ENCODE measurements at places on chromosomes 13 and 19.

DNA sequence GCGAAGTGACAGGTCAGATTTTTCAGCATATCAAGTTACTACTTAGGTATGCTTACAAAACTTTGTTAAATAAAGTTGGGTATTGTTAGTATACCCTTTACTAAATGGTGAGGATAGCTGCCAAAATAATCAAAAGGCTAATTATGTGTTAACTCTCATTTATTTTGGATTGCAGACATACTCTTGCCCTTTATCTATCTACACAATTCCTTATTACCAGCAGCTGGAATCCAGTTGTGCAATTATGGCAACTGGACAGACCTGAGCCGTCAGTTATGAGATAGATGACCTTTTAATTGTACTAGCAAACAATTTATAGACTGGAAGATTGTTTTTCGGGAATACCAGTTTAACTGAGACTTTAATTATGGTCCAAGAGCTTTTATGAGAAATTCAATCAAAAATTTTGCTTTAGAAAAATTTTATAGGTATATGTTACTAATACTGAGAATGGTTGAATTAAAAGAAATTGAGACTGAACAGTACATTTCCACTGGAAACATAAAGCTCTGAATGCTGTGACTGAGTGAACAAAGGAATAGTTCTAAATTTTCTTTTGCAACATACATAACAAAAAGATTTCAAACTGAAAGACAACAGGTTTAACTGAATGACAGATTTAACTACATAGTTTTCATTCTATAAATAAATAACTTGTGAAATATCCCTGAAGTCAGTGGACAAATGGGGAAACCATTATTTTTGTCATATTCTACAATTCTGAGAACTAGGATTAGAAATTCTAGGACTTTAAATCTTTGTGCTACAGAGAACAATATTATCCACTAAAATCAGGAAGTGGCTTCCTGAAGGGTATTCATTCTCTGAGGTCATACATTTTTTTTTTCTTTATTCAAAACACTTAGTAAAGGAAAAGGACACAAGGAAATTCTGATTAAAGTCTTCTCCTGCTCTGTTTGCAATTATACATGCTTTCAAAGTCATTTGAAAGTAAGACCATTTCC, 97.4 kb downstream of the ZC3H13 start:
- DNase-seq, result no peak

DNA sequence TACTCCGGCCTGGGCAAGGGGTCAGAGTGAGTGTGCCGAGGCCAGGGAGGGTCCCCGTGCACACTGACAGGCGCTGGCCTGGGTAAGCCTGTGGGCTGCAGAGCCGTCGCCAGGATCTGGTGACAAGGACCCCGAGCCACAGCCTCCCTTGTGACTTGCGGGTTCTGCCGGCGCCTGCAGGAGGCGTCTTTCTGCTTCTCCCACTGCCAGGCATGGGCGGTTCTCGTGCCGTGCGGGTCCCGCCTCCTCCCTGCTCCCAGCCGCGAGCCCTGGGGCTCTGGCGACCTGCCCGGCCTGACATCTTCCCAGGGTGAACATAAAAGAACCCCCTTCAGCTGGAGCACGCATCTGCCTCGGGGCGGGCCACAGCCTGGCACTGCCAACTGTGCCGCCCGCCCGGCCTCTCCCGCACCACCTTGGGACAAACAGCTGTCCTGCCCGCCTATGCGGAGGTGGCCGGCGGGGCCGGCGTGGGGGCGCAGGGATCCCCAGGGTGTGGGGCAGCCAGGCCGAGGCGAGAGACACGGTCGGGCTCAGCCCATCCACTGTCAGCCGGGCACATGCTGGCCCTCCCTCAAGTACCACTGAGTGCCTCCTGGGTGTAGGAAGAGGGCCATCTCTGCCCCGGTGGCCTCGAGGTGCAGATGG, 1.5 kb upstream of the HCN2 start:
- no peak for DNase-seq

DNA sequence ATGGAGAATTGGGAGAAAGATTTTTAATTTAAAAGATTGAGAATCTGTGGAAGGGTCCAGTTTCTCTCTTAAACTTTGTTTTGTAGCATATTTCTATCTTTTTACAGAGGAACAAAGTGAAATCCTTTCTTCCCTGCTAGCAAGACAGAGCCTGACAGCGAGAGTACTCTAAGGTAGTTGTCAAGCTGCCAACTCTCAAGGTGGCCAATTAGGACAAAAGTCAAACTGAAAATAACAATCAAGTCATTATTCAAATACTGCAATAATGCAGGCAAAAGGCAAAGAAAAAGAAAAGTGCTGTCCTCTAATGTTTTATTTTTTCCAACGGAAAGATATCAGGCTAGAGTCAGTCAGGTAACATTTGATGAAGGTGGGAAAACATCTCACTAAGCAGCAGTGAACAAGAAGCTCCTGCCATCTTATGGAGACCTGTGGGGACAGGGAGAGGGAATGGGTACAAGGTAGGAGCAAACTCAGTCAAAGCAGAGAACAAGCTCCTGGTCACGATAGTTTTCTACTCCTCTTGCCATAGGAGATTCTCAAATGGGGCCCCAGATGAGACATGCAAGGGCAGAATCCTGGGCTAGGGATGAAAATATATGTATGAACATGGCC, 801.9 kb upstream of the SLITRK1 start:
- no peak for DNase-seq

DNA sequence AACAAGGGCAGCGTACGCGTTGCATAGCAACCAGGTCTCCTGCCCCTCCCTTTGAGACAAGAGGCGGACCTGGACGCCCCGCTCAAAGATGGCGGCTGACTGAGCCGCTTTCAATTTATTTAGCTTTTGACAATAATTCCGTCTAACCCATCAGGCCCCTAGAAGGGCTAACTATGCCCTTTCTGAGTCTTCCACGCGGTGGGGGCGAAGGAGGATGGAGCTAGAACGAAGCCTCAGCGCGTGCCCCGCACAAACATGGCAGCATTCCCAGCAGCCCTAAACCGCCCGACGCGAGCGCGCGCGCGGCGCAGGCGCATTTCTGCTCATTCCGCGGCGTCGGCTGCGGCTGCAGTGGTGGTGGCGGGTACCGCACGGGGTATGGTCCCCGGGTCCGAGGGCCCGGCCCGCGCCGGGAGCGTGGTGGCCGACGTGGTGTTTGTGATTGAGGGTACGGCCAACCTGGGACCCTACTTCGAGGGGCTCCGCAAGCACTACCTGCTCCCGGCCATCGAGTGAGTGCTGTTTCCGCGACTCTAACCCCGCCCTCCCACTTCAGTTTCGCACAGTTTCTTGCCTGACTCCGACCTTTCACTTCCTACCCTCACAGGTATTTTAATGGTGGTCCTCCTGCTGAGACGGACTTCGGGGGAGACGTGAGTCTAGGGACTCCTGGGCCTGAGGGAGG, at the start of gene MED25:
Gene MED25 (plus strand): TSS at position 326 of the 685 bp plus-strand sequence. CDS start 53 bp downstream, at position 379.
- peak; percentile 93 for DNase-seq

DNA sequence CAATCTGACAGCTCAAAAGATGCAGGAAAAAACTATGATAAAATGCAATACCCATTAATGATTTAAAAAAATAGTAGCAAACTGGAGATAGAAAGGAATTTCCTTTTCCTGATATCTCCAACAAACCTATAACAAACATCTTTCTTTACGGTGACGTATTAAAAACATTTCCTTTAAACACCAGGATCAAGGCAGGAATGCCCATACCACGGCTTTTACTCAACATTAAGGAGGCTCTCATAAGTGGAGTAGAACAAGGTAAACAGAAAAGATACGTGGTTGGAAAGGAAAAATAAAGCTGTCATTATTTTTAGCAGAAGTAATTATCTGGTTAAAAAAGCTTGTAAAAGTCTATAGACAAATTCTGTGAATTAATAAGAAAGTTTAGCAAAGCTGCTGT, 61.1 kb downstream of the MIPEP start:
- DNase-seq, result no peak

DNA sequence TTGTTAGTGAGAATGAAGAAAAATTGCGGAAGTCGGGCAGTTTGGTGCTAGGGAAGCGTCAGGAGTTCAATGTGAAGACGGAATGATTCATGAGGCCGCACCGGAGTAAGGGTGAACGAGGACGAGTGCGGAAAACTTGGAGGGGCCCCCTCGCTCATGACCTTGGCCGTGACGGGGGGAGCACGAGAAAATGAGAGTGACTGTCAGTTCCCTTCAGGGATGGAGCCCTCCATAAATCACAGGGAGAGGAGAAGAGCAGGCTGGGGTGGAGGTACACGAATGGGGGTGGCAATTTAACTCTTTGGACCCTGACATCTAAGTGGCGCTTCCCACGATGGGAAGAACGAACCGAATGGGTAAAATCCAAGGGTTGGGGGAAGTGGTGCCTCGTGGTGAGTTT, 486.4 kb downstream of the TSHZ3 start:
- no peak for DNase-seq

GRCh38 chr19:13171146-13171545, 20.9 kb downstream of the IER2 start:
- no peak for DNase-seq

DNA sequence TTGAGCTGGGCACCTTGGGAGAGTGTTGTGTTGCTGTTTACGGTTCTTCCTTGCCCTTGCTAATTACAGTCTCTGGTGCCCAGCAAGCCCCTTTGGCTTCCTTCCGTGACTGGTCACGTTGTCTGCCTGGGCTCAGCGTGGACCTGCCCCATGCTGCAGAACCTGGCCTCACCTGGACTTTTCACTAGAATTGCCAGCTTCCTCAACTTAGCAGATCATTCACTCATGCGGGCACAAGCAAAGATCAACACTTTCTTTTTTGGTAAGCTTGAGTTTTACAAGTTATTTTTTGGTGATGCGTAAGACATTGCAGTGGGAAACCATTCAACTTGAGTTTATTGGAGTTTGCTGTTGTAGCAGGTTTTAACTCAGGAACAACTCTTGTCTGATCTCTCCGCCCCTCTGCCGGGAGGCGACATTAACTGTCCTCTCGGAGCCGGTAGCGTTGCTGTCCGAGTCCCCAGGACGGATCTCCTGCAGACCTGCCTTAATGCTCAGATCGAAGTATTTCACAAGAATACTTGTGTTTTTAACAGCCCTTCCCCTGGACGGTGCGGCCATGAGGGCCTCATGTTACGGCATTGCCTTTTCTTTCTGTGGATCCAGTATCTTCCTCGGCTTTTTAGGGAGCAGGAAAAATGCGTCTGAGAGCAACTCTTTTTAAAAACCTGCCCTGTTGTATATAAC, 15.7 kb upstream of the TEX29 start:
- no peak for DNase-seq

DNA sequence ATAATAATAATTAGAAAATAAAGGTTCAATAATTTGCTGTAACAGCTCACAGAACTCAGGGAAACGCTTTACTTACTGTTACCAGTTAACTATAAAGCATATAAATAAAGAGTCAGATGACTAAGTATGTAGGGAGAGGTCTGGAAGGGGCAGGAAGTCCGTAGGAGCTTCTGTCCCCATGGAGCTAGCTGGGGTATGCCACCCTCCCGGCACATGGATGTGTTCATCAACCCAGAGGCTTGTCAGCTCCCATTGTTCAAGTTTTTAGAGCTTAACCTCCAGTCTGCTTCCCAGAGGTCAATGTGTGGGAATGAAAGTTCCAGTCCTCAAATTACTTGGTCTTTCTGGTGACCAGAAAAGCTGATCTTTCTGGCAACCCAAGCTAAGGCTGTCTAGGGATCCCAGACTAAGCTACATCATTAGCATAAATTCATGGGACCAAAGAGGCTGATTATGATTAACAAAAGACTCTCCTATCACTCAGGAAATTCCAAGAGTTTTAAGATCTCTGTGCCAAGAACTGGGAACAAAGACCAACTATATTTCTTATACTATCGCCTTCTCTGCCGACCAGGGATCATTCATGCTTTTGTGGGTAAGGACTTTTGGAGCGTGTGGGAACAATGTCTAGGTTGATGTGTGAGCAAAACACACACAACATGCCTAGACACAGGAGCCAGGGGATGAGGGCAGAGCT, 31.7 kb upstream of the ZNF507 start:
- DNase-seq, result no peak

GRCh38 chr19:756236-756635, 5.3 kb downstream of the MISP start:
- DNase-seq, result no peak

DNA sequence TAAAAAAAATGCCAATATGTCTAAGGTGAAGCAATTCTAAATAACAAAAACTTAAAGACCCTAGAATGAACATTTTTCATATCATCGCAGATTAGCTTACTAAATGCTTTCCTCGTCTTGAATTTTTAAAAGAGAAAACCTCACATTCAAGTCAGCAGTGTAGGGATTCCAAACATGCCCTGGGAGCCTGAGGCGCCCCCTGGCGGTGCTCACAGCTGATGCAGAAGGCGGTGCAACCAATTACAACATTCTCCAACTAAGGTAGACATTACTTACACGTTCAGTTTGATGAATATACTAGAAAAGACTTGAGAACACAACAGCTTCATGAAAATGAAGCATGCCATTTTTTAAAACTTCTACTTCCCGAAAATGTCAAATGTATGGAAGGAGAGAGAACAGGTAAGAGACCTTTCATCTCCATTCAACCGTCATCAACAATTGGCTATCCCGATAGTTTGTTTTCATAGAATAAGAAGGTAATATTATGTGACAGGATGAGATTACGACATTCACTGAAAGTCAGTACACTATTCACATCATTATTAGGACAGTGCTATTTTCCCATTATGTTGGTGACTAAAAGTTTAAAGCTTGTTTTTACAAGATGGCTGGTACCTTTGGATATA, 304.4 kb downstream of the DCLK1 start:
- no peak for DNase-seq

DNA sequence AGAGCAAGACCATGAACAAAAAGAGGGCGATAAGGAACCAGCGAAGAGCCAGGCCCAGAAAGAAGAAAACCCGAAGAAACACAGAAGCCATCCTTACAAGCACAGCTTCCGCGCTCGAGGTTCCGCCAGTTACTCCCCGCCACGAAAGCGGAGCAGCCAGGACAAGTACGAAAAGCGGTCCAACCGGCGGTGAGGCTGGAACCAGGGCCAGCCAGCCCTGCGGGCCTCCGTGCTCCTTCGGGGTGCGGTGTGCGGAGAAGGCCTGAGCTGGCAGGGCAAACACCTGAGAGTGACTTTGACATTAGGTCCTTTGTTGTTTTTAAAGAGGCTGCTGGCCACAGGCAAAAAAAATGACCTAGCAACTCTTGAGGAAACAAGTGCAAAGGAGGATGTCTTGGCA, 44.1 kb downstream of the POLR1D start:
- no peak for DNase-seq

GRCh38 chr13:109756778-109757177, 29.6 kb downstream of the IRS2 start:
- no peak for DNase-seq

DNA sequence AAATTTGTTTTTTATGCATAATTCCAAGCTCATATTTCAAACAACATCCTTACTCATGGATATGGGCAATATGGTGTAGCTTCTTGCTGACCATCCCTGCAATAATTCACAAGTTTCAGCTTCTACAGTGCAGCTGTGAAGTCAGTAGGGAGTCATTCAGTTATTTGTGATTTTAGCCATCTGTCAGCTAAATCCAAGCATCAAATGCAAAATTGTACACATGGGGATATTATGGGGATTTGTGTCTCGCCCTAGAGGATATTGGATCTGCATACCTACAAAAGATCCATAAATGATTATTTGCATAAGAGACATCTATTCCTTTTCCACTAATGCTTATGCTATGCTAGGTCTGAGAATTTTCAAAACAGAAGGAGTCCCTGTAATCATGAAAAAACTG, 217.9 kb upstream of the SLITRK5 start:
- DNase-seq, result no peak

Data from kidney glomerular epithelial cell (primary cell).